ENCODE measurements at places on chromosomes 4 and X. TPM values are rescaled to one million over a fixed set of nuclear protein-coding genes. Genes with fewer than 3 reads are reported as not detected.

The H2BW2 gene
- not detected for total RNA-seq

The SLC26A1 gene
- total RNA-seq, result 0.34 TPM

The MGARP gene
- 0.73 TPM for total RNA-seq

The MTNR1A gene
- total RNA-seq, result 1.3 TPM

The PRRG3 gene
- 1.2 TPM for total RNA-seq

The MAP3K15 gene
- 1.4 TPM for total RNA-seq

The MMRN1 gene
- total RNA-seq, result 10.6 TPM

The MAGEA8 gene
- total RNA-seq, result not detected

Measured in prostate gland (tissue), 2 donors.